Amniotic stem cell (primary cell): ENCODE measurements at places on chromosomes 5 and 9.

GRCh38 chr5:108212775-108213346 is 169.0 kb downstream of the FBXL17 start:
- no peak for DNase-seq

GRCh38 chr5:58462154-58462553 is 2.3 kb upstream of the PLK2 start:
- DNase-seq = no peak

- no peak for DNase-seq
Measured at GRCh38 chr5:66542711-66543110, 53.5 kb upstream of the MAST4 start.

- DNase-seq = no peak
Measured at GRCh38 chr5:103057208-103058130, 62.5 kb downstream of the GIN1 start.

- no peak for DNase-seq
Measured at GRCh38 chr5:43730832-43731342, 127.9 kb downstream of the NNT start.
